ENCODE measurements at places on chromosomes 2 and 18.

DNA sequence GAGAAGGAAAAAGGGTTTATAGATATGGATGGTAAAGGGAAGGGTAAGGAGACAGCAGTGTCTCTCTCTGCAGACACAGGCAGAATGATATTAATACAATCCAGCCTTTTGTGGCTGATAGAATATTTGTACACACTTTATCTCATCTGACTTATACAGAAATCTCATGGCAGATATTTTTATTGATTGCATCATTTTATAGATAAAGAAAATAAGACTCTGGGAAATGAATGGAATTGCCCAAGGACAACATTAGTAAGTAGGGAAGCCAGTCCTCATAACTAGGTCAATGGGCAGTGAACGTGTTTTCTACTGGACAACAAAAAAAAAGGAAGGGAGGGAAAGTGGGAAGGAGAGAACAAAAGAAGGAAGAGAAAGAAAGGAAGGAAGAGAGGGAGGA is 236.4 kb upstream of the EPHA4 start:
- DNase-seq, result no peak

DNA sequence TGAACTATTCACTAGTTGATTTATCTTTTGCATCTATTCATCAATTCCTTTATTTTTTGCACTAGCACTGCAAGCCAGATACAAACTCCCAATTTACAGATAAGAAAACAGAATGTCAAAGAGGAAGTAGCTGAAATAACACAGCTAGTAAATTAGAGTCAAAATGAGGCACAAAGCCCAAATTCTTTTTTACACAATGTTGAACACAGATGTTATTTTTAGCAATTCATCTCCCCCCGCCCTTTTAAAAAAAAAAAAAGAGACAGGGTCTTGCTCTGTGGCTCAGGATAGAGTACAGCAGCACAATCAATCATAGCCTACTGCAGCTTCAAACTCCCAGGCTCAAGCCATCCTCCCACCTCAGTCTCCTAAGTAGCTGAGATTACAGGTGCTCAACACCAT is 127.8 kb downstream of the CCBE1 start:
- no peak for DNase-seq

GRCh38 chr2:206696910-206697309 is 21.3 kb downstream of the DYTN start:
- no peak for DNase-seq

GRCh38 chr2:218884519-218884918 is 3.9 kb downstream of the WNT10A start:
- no peak for DNase-seq

- DNase-seq, result no peak
These were observed 6.7 kb downstream of the GNAL start for GRCh38 chr18:11695736-11696135.
